ENCODE measurements at places on chromosomes 1 and 21.

DNA sequence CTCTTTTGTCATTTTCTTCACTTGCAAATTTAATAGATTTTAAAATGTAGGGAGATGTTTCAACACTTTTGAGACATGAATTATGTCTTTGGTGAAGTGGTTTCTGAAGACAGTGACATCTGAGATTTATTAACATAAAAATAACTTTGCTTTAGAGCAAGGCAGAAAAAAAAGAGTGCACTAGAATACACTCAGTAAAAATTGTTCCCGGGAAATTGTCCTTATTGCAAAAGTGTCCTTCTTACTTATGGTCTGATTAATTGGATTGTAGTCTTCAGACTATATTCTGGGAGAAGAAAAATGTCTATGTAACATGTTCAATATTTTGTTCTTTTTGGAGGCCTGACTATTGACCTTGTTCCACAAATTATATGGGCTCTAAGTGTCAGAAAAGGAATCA is 468.5 kb downstream of the NCAM2 start:
- no peak for DNase-seq
- no peaks in the 10 kb centered on the region for H3K4me1 ChIP-seq
- no peaks in the 10 kb centered on the region for H3K27me3 ChIP-seq
- no peak overlapping the region for H3K4me3 ChIP-seq

GRCh38 chr1:14606632-14607031 is 8.1 kb downstream of the KAZN start:
- H3K36me3 ChIP-seq, result no peaks in the 10 kb centered on the region

GRCh38 chr1:35808450-35809113 is 766 bp downstream of the AGO4 start:
- no peaks in the 10 kb centered on the region for H3K27me3 ChIP-seq
- H3K4me3 ChIP-seq, result peak overlapping the region; percentile 95
- H3K36me3 ChIP-seq, result no peaks in the 10 kb centered on the region
- no peak for DNase-seq
- H3K4me1 ChIP-seq, result peaks cover 28% of the 10 kb centered on the region

- H3K36me3 ChIP-seq, result no peaks in the 10 kb centered on the region
- no peaks in the 10 kb centered on the region for H3K27me3 ChIP-seq
- H3K4me3 ChIP-seq, result no peak overlapping the region
- no peak overlapping the region for H3K27ac ChIP-seq
These were observed 22.1 kb upstream of the COL16A1 start for GRCh38 chr1:31725777-31726535.

GRCh38 chr21:18677632-18678031 is 274.0 kb upstream of the TMPRSS15 start:
- H3K4me3 ChIP-seq, result no peak overlapping the region
- no peak overlapping the region for H3K27ac ChIP-seq
- no peak for DNase-seq
- no peaks in the 10 kb centered on the region for H3K27me3 ChIP-seq
- no peaks in the 10 kb centered on the region for H3K4me1 ChIP-seq

- no peak overlapping the region for H3K4me3 ChIP-seq
- H3K4me1 ChIP-seq, result no peaks in the 10 kb centered on the region
- DNase-seq, result no peak
- no peaks in the 10 kb centered on the region for H3K27me3 ChIP-seq
These were observed 38.3 kb upstream of the BACH1 start for GRCh38 chr21:29260461-29260860.

- H3K36me3 ChIP-seq, result no peaks in the 10 kb centered on the region
- no peak overlapping the region for H3K27ac ChIP-seq
- no peak for DNase-seq
- no peak overlapping the region for H3K4me3 ChIP-seq
- no peaks in the 10 kb centered on the region for H3K27me3 ChIP-seq
These were observed 104.2 kb upstream of the DMRTA2 start for GRCh38 chr1:50527249-50527986.

DNA sequence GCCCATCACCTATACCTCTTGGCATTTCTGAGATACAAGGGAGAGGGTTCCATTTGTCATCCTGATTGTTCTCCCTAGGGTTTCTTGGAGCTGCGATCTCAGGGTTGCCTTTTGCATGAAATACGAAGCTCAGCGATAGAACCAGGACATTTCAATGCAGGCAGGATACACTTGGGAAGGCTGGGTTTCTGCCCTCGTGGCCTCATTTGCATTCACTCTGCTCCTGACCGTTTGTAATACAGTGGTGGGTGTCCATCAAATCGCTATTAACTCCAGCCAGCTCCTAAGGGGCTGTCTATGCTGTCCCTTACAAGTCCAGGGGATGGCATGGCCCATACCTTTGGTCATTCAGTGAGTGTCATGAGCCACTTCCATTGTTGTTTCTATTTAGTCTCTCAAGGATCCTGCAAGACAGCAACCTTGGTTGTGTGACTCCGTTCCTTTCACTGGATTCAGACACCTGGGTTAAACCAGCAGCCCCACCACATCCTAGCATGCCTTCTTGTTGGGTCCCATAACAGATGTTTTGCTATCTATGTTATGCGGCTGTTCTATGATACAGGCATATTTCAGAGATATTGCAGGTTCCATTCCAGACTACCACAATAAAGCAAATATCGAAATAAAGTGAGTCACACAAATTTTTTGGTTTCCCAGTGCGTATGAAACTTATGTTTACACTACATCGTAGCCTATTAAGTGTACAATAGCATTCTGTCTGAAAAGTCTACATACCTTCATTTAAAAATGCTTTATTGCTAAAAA is 18.3 kb downstream of the KAZN start:
- H3K4me3 ChIP-seq, result no peak overlapping the region
- no peak overlapping the region for H3K27ac ChIP-seq
- H3K36me3 ChIP-seq, result no peaks in the 10 kb centered on the region
- DNase-seq, result no peak

DNA sequence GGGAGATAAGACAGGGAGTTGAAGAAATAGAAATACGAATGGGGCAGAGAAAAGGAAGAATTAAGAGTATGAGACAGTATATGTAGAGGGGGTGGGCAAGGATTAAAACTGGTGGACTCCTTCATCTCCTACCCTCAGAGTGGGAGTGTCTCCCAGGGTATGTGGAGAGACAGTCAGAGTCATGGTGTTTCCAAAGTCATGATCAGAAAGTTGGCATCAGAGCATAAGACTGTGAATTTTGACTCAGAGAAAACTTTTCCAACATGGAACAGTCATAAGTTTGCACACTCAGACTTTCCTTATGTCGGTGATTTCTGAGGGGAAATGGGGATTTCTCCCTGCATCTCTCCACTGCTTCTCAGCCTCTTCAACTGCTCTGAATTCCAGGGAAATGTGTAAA is 2.4 kb downstream of the CD84 start:
- H3K27ac ChIP-seq, result no peak overlapping the region
- no peaks in the 10 kb centered on the region for H3K27me3 ChIP-seq
- no peaks in the 10 kb centered on the region for H3K4me1 ChIP-seq
- H3K36me3 ChIP-seq, result no peaks in the 10 kb centered on the region

DNA sequence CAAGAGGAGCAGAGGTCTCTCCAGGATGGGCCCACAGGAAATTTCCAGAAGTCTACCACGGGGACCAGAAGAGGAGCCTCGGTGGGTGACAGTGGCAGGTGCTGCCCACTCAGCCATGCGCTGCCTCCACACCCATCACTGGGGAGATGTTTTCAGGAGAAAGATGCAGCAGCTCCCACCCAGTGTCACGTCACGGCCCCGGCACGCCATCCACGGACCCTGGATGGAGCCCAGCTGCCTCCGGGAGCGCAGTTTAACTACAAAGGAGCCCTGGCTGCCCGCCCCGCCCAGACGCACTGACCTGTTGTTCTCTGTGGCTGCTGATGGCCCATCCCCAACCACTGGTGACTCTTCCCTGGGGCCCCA is 6.8 kb downstream of the TSPEAR start:
- DNase-seq, result peak; percentile 26
- no peak overlapping the region for H3K4me3 ChIP-seq
- H3K36me3 ChIP-seq, result no peaks in the 10 kb centered on the region
- H3K27me3 ChIP-seq, result no peaks in the 10 kb centered on the region
- H3K27ac ChIP-seq, result no peak overlapping the region

DNA sequence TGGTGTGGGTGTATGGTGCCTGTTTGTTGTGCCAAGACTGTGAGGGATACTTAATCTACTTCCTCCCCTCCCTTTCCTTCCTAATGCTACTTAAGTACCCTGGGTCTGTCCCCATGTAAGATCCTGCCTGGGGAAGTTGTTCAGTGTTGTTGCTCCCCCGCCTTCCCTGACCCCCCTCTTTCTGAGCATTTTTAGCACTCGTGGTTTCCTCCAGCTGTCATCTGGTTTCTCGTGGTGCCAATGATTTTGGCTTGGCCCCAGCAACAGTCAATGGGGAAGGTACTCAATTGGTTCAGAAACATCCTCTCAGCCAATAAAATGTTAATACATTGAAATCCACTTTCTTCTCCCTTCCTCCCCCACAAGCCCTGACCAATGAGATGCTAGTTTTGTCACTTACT is 8.0 kb upstream of the B4GALT3 start:
- H3K27me3 ChIP-seq, result no peaks in the 10 kb centered on the region
- peak; percentile 89 for DNase-seq
- H3K27ac ChIP-seq, result peak overlapping the region; percentile 76

GRCh38 chr1:214503553-214503952 is 47.8 kb downstream of the PTPN14 start:
- no peak overlapping the region for H3K27ac ChIP-seq
- no peaks in the 10 kb centered on the region for H3K36me3 ChIP-seq
- no peaks in the 10 kb centered on the region for H3K4me1 ChIP-seq
- no peak for DNase-seq
- no peaks in the 10 kb centered on the region for H3K27me3 ChIP-seq
- no peak overlapping the region for H3K4me3 ChIP-seq

DNA sequence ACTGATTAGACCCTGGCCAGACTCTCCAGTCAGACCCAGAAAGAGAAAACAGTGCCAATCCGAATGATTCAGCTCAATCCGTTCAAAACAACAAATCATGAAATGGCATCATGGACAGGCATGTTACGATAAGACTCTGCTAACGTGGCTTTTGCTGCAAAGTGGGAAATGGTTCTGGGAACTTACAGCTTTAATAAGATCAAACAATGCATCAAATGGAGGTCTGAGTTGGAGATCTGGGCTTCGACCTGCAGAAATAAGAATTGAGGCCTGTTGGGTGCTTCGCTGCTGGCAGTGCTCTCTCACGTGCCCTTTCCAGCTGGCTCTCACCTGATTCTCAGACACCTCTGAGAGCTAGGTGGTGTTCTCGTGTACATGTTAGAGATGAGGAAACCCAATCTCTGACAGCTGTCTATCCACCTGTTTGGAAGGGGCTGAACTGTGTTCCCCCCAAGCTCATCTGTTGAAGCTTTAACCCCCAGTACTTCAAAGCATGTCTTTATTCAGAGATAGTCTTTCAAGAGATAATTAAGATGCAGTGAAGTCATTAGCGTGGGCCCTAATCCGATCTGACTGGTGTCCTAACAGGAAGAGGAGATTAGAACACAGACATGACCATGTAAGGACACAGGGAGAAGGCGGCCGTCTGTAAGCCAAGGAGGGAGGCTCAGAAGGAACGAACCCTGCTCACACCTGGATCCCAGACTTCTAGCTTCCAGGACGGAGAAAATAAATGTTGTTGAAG is 45.5 kb upstream of the ETS2 start:
- H3K4me1 ChIP-seq, result peaks cover 41% of the 10 kb centered on the region
- no peaks in the 10 kb centered on the region for H3K36me3 ChIP-seq
- H3K27me3 ChIP-seq, result no peaks in the 10 kb centered on the region
- H3K27ac ChIP-seq, result peak overlapping the region; percentile 64
- DNase-seq, result peak; percentile 54
- H3K4me3 ChIP-seq, result no peak overlapping the region

- H3K4me3 ChIP-seq, result no peak overlapping the region
- H3K27me3 ChIP-seq, result no peaks in the 10 kb centered on the region
- H3K27ac ChIP-seq, result no peak overlapping the region
- DNase-seq, result no peak
These were observed 139.4 kb upstream of the RAB4A start for GRCh38 chr1:229131243-229132105.

- no peaks in the 10 kb centered on the region for H3K27me3 ChIP-seq
- no peak overlapping the region for H3K4me3 ChIP-seq
- no peak for DNase-seq
- H3K4me1 ChIP-seq, result no peaks in the 10 kb centered on the region
These were observed 40.7 kb upstream of the SLC5A9 start for GRCh38 chr1:48181669-48182367.

DNA sequence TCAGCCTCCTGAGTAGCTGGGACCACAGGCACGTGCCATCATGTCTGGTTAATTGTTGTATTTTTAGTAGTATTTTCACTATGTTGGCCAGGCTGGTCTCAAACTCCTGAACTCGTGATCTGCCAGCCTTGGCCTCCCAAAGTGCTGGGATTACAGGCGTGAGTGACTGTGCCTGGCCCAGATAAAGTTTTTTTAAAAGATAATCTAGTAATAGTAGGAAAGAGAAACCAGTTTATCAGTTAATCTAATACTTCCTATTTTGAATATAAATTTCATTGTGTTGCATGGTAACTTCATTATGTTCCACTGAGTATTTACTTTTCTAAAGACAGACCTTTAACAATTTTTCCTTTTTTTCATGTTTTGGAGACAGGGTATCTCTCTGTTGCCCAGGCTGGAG is 10.0 kb downstream of the RABGAP1L start:
- H3K27ac ChIP-seq, result peak overlapping the region; percentile 54
- H3K36me3 ChIP-seq, result no peaks in the 10 kb centered on the region
- no peak overlapping the region for H3K4me3 ChIP-seq
- H3K27me3 ChIP-seq, result no peaks in the 10 kb centered on the region
- H3K4me1 ChIP-seq, result no peaks in the 10 kb centered on the region
- DNase-seq, result no peak

DNA sequence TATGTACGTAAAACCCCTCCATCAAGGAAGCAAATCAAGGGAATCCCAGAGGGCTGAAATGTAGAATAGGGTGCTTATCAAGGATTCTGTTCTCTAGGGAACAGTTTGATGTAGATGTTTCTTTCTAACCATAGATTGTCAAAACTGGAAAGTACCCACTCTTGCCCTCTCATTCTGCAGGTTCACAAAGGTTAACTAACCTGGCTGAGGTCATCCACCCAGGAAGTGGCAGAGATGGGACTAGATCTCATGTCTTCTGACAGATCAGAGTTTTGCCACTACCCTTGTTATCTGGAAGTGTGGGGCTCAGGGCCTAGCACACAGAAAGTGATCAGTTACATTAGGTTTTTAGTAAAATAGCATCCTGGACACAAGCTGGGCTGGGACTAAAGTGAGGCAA is 47.4 kb downstream of the GFI1 start:
- H3K36me3 ChIP-seq, result no peaks in the 10 kb centered on the region
- no peak overlapping the region for H3K27ac ChIP-seq
- no peak overlapping the region for H3K4me3 ChIP-seq
- H3K27me3 ChIP-seq, result no peaks in the 10 kb centered on the region
- no peak for DNase-seq

All from right atrium auricular region (tissue), 2 donors.